ENCODE measurements at places on chromosomes 3 and 15.

- no peak for DNase-seq
These were observed 130.3 kb downstream of the THSD4 start for GRCh38 chr15:71245588-71245987.

- DNase-seq = peak; percentile 65
These were observed 31.7 kb upstream of the MNS1 start for GRCh38 chr15:56496635-56497034.

DNA sequence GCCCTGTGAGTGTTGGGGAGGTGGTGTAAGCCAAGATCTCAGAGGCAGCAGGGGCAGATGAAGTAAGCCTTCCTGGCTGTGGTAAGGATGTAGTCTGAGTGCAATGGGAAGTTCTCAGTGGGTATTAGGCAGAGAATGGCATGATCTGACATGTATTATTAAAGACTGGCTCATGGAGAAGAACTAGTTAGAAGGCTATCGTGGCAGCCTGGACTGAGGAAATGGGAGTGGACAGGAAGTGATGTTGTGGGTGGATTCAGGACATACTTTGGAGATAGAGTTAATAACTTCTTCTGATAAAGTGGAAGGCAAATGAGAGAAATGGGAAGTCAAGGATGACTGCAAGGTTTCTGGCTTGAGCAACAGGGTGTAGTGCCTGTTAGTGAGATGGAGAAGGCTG is 250.9 kb upstream of the CFAP20DC start:
- no peak for DNase-seq

GRCh38 chr3:171133796-171134569 is 107.5 kb upstream of the SLC2A2 start:
- no peak for DNase-seq

DNA sequence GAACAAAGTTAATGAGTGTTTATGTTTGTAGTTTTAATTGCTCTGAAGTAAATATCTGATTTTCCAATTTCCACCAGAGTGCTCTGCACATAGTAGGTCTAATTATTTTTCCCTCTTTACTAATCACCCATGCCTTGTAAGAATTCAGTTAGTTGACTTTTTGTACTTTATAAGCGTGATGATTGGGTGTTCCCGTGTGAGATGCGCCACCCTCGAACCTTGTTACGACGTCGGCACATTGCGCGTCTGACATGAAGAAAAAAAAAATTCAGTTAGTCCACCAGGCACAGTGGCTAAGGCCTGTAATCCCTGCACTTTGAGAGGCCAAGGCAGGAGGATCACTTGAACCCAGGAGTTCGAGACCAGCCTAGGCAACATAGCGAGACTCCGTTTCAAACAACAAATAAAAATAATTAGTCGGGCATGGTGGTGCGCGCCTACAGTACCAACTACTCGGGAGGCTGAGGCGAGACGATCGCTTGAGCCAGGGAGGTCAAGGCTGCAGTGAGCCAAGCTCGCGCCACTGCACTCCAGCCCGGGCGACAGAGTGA is 507 bp upstream of the VHL start:
- DNase-seq = no peak

- DNase-seq = peak; percentile 40
These were observed 55.3 kb downstream of the RSRC1 start for GRCh38 chr3:158165141-158165655.

DNA sequence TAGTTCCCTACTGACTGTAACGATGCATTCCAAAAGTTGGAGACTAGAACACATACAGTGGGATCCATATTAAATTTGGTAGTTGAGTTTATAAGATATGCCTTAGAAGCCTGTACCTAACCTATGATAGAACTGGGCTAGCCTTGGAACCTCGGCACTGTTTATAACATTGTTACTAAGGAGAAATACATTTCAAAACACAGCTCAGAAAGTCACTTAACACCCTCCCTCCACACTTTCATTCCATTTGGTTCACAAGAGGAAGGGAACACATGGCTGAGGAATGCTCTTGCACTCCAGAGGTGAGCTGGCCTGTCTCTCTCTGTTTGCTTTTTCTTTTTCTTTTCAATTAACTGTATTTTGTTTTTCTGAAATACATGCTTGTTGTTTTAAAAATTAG is 48.7 kb upstream of the TSC22D2 start:
- DNase-seq = no peak

DNA sequence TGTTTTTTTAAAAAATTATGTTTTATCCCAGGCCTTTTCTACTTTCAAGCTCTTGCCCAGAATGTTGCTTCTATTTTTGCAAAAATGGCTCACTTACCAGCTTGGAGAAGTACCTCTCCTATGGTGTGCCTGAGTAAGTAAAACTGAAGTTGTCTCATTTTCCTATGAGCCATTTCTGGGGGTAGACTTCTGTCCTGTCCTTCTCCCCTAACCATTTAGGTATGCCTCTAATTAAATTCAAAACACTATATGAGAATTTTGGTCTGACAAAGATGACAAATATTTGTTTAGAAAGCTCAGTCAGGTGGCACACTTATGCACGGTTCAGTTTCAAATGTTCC is 282.5 kb upstream of the ICE2 start:
- DNase-seq = no peak

DNA sequence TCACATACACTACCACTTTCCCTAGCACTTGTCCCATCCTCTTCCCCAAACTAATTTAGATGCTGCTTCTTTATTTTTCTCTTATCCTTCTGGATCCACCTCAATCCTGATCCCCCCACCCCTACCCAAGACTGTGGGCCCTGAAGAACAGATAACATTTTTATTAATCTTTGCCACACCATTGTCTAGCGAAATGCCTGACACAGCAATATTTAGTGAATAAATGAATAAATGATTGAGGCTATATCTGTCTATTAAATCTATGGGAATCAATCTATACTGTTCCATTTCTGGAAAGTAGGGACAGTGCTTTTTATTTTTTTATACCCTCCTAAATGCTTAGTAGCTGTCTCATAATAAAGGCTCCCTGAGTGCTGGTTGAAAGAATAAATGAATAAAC is 32.9 kb upstream of the LRRC3B start:
- no peak for DNase-seq

DNA sequence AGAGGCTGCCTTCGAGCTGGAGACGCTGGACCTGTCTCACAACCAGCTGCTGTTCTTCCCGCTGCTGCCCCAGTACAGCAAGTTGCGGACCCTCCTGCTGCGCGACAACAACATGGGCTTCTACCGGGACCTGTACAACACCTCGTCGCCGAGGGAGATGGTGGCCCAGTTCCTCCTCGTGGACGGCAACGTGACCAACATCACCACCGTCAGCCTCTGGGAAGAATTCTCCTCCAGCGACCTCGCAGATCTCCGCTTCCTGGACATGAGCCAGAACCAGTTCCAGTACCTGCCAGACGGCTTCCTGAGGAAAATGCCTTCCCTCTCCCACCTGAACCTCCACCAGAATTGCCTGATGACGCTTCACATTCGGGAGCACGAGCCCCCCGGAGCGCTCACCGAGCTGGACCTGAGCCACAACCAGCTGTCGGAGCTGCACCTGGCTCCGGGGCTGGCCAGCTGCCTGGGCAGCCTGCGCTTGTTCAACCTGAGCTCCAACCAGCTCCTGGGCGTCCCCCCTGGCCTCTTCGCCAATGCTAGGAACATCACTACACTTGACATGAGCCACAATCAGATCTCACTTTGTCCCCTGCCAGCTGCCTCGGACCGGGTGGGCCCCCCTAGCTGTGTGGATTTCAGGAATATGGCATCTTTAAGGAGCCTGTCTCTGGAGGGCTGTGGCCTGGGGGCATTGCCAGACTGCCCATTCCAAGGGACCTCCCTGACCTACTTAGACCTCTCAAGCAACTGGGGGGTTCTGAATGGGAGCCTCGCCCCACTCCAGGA is 21.1 kb downstream of the NRROS start:
- DNase-seq = no peak

- DNase-seq = no peak
These were observed 12.1 kb downstream of the ZIC4 start for GRCh38 chr3:147393943-147394883.

DNA sequence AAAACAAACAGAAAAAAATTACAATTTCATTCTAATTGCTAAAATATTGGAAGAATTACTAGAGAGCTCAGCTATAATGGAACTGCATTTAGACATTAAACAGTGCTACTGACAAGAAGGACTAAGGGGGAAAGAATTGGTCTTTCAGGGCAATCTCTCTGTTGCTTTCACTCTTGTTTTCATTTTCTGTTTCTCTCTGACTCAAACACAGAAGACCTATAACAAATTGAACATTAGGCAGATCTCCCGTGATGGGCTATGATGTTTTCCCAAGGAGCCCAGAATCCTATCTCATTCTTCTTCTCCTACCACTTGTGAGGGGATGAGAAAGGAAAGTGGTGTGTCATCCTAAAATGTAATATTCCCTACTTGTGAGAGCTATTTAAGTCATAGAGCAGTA is 358.0 kb upstream of the TGFBR2 start:
- DNase-seq = no peak

DNA sequence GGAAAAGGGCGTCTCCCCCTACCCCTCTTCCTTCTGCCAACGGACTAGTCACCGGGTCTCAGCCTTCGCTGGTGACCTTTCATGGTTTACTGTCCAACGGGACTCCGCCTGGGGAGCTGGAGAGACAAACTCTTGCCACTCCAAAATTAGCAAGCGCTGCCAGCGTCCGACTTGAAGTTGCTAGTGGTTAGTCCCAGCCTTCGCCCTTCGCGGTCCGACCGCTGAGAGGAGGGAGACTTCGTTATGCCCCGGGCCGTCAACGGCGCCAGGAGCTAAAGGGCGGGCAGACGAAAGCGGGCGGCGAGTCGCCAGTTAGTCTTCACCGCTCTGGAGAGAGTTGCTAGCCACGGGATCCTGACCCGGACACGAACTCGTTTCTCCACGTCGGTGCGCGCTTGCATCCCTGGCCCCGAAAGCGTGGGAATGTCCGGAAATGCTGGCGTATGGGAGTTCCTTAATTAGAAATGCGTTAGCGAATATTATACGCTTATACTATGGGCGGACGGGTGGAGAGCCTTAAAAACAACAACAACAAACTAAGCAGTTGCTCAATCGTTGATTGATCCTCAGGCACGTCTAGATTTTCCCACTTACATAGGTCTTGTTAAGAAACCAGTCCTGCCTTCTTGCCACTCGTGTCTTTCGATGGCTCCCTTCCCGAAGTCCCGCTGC is 716 bp downstream of the SMC4 start:
- no peak for DNase-seq

- DNase-seq = no peak
These were observed 75.0 kb downstream of the EDEM1 start for GRCh38 chr3:5262507-5262906.

GRCh38 chr3:170274641-170275040 is 52.4 kb downstream of the PRKCI start:
- DNase-seq = no peak

DNA sequence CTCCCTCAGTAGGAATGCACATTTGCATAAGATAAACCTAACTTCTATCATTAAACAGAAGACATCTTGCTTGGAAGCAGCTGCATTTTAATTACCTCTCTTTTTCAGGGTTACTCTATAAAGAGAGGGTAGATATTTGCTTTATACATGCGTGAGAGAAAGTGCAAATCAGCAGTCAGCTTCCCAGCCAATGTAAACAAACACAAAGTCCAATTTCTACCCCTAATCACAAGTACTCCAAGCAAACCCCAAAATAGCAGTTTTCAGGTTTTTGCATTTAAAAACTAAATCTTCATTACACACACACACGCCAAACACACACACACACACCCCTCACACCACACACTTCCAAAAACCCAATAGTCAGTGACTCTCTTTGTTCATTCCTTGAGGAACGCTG is 303.9 kb upstream of the ALCAM start:
- DNase-seq = no peak

DNA sequence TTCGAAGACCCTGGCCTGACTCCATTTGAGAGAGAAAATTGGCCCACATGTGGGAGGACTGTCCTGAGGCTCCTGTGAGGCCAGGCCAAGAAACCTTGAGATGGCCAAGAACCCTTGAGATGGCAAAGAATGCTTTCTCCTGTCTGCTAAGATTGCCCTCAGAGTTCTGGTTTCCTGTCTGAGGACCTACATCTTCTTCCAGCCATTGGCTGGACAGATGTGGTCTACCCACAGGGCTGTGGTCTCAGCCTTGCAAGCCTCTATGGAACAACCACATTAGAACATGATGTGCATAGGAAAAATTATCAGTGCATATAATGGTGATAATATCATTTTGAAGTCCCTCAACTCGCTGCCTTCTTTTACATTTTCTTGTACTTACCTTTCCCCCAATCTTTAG is 10.8 kb upstream of the RASA2 start:
- no peak for DNase-seq

DNA sequence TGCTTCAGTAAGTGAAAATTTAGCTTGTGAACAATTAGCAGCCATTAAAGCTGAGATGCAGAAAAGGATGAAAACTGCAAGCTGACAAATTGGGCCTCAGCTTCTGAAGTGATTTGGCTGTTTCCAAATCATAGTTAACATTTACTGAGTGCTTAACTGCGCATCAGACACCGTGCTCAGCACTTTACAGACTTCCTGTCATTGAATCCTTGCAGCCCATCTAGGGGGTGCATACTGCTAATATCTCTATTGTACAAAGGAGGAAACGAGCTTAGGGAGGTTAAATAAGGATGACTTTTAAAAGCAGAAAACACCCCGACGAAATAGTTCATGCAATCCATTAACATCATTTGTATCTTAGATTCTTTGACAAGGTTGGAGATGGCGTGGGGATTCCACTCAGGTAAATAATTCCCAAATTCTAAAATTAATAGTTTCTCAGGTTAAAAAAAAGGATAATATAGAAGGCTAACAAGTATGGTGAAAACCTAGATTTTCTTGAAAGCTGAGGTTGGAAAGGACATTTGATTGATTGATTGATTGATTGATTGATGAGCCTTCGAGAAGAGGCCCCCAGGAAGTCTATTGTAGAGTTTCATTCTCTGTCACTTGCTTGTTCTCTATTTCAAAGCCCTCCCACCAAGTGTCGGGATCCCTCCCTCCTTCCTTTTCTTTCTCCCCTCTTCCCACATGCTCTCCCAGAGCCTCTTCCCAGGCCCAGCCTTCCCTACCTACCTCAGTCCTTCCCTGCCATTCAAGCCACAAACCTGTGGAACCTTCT is 23.5 kb upstream of the EPHB3 start:
- DNase-seq = no peak

DNA sequence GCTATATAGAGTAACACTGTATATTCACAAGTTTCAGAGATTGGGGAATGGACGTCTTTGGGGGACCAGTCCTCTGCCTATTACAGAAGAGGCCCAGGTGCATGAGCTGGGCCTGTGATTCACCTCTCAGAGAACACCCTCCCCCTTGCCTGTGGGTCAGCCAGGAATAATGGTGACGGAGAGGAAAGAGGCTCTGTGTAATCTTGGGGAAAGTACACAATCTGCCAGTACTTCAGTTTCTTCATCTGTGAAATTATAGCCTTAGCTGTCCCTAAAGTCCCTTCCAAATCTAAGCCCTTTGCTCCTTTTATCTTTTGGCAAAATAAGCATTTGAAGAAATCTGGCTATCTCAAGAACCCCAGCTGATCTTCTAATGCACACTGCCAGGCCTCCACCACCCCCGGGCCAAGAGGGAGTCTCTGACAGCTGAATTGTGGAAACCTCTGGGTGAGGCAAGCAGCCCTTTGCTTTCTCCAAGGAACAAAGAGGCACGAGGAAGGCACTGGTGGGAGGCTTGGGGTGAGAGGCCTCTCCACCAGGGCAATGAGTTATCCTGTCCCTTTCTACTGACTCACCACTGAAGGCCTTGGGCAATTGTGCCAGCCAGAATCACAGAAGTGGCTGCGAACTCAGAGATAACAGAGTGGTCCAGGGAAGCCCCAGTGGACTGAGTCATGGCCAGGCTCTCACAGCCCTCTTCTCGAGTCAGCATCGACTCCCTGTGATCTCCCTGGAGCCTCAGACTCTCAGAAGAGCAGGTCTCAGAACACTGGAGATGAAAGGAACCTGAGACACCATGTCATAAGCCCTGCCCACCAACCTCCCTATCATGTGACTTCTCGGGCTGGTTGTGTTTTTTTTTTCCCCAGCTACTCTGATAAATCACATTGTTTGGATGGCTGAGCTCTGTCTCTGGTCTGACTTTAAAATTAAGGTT is 31.8 kb downstream of the CCNL1 start:
- DNase-seq = no peak

Measured in NCI-H446 treated with DMSO at 0.1 percent for 48 hours (cell line).